Adrenal gland (tissue), 19 donors: ENCODE measurements at places on chromosomes 12 and 14. TPM values are rescaled to one million over a fixed set of nuclear protein-coding genes. Genes with fewer than 3 reads are reported as not detected.

Gene SERPINA1
- 4.1 TPM for polyA plus RNA-seq

GRCh38 chr12:4809449-4810218 lies 89.4 kb downstream of the GALNT8 start:
- no peak for DNase-seq

Gene TSPAN31
- polyA plus RNA-seq, result 45.1 TPM

DNA sequence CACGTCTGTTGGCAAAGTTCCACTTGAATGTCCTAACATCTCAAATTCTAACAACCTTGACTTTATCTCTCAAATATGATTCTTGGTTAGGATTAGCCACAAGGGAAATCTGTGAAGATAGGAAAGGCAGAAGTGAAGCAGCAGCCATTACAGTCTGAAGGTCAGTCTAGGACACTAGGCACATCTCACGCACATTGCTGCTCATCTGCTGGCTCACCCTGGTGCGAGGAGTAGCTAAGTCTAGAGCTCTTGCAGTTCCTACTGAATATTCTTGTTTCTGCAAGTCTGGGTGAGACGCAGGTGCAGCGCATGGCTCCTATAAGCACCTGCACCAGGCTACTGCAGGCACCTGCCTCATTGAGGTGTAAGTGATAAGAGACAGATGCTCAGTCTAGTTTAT lies 6.4 kb upstream of the SLC25A3 start:
- DNase-seq, result peak; percentile 53

DNA sequence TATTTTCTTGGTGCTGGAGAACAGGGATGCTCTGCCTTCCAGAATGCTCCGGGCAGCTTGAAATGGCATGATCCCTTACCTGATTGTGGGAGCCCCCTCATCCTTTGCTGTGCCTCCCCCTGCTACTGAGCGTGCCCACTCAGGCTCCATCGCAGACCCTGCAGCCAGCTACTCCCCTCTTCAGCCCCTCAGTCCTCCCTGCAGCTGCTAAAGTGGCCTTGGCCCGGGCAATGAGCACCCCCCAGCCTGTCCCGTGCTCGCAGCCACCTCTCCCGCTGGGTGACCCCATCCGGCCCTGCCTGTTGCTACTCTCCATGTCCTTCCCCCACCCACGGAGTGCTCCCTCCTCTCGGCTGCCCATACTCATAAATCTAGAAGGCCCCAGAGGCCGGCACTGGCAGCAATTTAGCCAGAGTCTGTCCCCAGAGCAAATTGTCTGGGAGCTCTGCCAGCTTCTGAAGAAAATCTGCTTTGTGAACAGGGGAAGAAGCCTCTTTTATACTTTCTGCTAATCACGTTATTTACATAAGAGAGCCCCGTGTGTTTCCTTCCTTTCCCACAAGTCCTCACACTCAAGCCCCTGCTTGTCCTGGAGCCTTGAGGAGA lies 143.7 kb upstream of the FRMD6 start:
- DNase-seq, result peak; percentile 84

GRCh38 chr12:49777800-49778748 lies 36.7 kb downstream of the TMBIM6 start:
- DNase-seq, result peak; percentile 47

GRCh38 chr12:14957551-14958168 lies 3.7 kb downstream of the ARHGDIB start:
- DNase-seq, result no peak

DNA sequence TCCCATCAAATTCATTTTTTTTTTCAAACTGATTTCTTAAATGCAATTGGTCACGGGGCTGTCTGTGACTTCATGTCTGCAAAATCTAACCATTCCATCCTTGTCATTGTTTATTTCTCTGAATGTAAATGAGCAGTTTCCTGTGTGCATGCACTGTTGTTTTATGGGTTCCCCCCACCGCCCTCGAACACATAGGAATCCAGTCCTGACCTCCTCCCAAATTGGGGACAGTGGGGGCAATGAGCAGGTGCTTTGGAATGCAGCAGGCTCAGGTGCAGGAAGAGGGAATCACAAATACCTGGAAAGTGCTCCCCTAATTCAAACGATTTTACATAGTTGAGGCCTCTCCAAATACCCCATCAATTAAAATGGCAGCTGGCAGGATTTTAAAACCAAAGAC lies 62.6 kb upstream of the ESRRB start:
- DNase-seq, result no peak
